CD4-positive, alpha-beta T cell treated with Interleukin-1 beta for 1 hour (primary cell): ENCODE measurements at places on chromosomes 7 and 10.

- DNase-seq, result no peak
Measured at GRCh38 chr10:130773941-130774340, 537.6 kb downstream of the TCERG1L start.

DNA sequence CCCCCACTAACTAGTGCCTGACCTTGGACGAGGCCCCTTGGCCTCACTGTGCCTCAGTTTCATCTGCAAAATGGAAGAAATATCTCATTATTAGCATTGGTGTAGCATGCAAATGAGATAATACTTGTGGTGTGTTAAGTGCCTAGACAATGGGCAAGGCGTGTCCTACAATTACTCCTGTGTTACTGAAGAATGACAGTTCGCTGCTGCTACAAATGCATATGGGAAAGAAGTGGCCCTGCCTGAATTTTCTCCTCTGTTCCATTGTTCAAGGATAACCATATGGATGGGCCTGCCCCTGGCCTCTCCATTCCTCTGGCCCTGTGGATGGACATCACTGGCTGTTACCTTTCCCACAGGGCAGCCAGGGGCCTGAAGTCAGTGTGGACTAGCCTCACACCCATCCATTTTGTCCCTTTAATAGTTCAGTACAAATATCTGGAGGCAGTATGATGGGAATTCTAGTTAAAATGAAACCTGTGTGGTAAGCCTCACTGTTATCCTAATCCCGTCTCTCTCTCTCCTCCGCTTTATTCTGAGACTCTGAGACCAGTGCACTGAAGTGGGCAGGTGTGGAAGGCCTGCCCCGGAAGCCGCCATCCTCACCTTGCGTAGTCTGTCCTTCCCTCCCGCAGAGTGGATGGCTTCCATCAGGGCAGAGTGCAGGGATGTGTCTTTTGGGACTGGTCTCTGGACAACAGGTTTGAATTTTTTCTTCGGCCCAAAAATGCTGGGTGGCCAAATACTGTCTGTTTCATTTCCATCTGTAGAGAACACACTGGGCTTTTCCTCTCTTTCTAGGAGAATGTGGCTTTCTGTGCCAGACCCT lies 244.6 kb upstream of the GRB10 start:
- DNase-seq, result no peak

GRCh38 chr10:132332433-132332754 lies 401 bp downstream of the LRRC27 start:
- DNase-seq, result no peak

DNA sequence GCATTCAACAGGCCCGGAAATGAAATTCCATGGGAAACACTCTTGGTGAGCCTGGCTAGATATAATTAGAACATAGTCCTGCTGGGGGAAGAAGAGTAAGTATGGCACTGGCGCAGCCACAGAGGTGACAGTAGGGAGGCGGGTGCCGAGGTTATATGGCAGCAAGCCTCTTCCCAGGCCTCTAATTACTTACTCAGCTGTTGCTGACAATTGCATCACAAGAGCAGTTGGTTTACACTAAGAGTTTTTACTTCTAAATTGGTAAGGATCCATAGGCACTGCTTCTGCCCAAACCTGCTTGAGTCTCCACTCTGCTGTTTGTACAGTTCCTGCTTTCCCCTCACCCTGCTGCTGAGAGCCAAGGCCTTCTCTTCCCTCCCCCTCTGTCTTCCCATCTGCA lies 93.3 kb upstream of the DUSP5 start:
- no peak for DNase-seq

- no peak for DNase-seq
Measured at GRCh38 chr10:20029523-20029922, 213.3 kb downstream of the PLXDC2 start.

DNA sequence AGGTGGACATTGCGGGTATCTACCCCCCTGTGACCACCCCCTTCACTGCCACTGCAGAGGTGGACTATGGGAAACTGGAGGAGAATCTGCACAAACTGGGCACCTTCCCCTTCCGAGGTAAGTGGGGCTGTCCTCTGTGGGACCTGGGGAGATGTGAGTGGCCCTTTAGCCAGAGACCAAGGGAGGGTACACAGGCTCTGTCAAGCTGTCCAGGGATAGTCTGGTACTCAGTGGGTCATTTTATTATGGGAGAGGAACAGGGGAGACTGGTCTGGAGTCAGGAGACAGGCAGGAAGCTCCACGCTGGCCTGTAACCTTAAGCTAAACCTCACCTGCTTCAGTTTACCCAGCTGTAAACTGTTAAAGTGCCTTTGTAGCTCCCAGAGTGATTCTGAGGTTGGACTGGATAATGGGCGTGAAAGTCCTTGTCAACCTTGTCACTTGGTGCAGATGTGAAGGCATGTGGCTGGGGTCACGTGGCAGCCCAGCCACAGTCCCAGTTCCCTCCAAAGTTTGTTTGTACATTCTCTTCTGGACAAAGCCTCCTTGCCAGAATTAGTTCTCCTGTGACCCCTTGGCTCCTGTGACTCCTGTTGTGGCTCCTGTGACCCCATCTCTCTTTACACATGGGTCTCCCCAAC lies 729 bp downstream of the HOGA1 start:
- DNase-seq, result no peak

DNA sequence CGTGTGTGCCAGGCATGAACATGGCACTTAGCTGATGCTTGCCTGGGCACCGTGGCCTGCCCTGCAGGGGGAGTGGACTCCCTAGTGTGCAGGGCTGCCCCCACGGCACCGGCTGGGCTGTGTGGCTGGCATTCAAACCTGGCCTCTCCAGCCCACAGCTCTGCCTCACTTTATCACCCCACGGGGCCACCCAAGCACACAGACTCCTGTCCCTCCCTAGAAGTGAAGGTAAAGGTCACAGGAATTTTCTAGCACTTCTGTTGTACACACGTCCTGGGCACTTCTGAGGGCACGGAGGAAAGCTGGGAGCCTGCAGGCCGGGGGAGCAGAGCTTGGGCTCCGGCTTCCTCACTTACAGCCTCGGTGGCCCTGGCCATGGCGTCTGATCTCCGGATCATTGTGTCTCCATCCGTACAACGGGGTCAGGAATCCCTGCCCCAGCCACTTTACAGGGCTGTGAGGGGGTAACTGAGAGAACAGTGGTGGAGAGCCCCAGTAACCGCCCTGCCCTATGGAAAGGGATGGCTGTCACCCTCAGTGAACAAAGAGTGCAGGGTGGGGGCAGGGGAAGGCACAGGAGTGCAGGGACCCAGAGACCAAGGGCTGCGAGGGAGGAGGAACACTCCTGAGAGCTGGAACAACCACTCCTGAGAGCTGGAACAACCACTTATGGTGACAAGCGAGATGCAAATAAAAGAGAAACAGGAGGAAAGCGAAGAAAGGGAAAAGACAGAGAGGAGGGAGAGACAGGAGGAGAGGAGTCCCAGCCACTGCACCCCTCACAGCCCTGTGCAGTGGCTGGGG lies 3.9 kb upstream of the PYROXD2 start:
- no peak for DNase-seq

GRCh38 chr7:107206706-107207105 lies 37.9 kb downstream of the HBP1 start:
- no peak for DNase-seq

GRCh38 chr10:72801263-72801868 lies 92.2 kb upstream of the OIT3 start:
- DNase-seq, result no peak

- no peak for DNase-seq
Measured at GRCh38 chr7:157584420-157584819, 247.6 kb downstream of the DNAJB6 start.

DNA sequence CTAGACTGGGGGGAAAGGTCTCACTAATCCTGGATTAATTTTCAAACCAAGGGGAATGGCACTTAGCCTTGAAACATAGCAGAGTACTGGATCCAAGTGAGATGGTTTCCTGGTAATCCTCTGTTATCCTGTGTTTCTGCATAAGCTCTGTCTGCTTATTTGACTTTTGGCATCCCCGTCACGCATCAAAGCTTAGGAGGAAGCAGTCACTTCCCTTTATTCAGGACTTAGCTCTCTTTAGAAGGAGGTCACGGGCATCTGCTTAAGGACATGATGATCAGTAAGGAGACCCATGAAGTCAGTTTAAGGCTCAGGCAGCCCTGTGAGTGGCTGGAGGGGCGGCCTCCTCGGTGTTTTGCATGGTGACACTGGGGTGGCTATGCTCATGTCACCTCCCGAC lies 30.0 kb downstream of the TSPAN15 start:
- DNase-seq, result no peak

DNA sequence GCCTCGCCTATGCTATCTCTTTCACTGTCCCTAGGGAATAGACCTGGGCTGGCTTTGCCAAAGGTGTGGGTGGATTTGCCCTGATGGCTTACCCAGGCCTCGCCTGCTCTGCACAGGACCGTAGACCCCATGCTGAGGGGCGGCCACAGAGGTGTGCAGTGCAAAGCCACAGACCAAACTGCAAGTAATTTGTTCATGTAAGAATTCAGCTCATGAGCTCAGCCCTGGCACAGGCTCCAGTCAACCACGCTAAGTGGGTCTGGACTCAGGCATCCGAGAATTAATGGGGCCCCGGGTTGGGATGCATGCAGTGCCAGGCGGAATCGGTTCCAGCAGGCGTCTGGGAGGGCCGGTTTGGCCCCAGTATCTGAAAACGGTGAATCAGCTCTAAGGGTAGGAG lies 445.2 kb downstream of the DNAJB6 start:
- DNase-seq, result no peak

DNA sequence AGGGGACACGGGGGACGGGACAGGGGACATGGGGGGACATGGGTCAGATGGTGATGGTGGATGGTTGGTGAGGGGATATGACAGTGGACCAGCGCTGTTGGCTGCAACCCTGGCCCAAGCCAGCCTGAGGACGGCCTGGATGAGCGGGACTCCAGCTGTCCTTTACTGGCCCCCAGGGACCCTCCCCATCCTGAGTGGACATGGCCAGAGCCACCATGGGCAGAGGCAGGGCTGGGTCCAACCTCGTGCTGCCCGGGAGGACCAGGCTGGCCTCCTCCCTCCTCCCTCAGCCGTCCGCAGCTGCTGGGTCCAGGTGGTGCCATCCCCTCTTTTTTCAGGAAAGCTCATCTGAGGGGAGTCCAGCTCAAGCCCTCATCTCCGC lies 30.4 kb downstream of the GET4 start:
- DNase-seq, result no peak

GRCh38 chr10:67602268-67602950 lies 93.6 kb downstream of the CTNNA3 start:
- DNase-seq, result no peak

- peak; percentile 37 for DNase-seq
Measured at GRCh38 chr7:51430480-51431086, 114.0 kb upstream of the COBL start.

- DNase-seq, result no peak
Measured at GRCh38 chr7:52502281-52502680, 533.2 kb upstream of the POM121L12 start.

- peak; percentile 69 for DNase-seq
Measured at GRCh38 chr7:2757904-2758672, 70.1 kb downstream of the AMZ1 start.

GRCh38 chr10:98417973-98418664 lies 3.1 kb upstream of the PYROXD2 start:
- DNase-seq, result no peak

DNA sequence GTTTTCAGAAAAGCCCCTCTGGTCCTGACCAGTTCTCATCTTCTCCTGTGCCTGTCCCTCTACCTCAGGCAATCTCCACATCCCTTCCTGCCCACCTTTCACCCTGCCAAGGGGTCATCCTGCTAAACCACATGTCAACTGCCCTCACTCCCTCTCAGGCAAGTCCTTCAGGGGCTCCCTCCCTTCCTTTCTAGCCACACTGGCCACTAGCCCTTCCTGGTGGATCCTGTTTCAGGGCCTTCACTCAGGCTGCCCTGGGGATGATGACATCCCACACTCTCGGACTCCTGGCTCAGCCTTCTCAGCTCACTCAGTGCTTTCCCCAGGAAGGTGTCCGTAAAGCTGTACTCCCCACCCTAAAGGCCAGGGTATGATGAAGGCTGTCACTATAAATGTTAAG lies 13.4 kb downstream of the STEAP1B start:
- DNase-seq, result no peak

- DNase-seq, result no peak
Measured at GRCh38 chr7:91013078-91013477, 251.2 kb upstream of the FZD1 start.

DNA sequence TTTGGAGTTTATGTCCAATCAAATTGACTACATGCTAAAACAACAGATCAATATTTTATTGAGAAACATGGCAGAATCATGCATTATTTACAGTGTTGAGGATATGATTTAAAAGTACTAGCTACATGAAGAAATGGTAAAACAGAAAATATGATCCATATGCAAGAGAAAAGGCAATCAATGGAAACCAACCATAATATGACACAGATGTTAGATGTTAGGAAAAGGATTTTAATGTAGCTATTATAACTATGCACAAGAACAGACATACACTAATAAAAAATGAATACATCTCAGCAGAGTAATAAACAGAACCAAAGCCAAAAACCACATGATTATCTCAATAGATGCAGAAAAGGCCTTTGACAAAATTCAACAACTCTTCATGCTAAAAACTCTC lies 166.2 kb upstream of the CACNA2D1 start:
- no peak for DNase-seq

DNA sequence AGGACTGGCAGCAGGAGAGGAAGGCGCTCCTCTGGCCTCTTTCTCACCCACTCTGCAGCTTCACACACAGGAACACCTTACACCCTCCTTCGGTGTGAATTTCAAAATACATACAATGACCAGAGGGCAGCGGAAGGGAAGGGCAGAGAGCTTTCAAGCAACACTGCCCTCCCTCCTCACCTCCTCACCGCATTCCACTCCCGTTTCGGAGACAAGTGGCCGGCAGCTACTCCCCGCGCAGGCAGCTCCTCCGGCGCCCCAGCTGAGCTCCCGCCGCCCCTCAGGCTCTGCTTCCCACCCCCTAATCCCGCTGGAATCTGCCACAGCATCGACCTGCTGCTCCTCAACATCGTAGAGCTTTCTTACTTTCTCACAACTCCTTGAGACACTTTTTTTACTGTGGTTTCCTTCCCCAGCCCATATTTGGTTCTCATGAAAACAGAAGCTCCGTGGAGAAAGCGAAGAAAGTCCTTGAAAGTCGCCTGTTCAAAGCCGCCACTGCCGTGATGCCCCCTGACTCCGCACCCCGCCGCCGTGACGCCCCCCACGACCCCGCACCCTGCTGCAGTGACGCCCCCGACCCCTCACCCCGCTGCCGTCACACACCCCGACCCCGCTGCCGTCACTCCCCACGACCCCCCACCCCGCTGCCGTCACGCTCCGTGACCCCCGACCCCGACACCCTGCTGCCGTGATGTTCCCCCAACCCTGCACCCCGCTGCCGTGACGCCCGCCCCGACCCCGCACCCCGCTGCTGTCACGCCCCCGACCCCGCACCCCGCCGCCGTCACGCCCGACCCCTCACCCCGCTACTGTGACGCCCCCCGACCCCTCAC lies 14.6 kb upstream of the GPER1 start:
- no peak for DNase-seq
